NCI-H345 (cell line): ENCODE measurements at places on chromosomes 5 and 9.
A peak's percentile ranks its signal among the peaks of the same experiment; 100 is the strongest.

GRCh38 chr9:132293145-132293721 lies 61.6 kb downstream of the SETX start:
- DNase-seq: no peak

- no peak for DNase-seq
Measured at GRCh38 chr5:98110791-98111190, 662.7 kb upstream of the RGMB start.

DNA sequence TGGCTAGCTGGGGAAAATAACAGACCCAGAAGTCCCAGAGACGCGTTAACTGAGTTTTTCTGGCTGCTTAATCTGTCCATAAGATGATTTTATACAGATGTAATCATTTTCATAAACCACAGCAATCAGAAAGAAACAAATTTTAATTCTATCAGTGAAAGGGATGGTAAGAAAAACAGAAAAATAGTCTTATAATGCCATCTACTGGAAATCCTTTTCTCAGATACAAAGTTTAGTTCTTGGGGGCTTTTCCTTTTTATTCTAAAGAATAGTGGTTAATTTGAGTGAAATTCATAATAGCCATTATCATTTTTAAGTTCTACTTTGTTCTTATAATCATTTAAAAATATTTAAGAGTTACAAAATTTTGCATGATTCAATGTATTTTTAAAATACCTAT lies 44.4 kb downstream of the DROSHA start:
- no peak for DNase-seq

DNA sequence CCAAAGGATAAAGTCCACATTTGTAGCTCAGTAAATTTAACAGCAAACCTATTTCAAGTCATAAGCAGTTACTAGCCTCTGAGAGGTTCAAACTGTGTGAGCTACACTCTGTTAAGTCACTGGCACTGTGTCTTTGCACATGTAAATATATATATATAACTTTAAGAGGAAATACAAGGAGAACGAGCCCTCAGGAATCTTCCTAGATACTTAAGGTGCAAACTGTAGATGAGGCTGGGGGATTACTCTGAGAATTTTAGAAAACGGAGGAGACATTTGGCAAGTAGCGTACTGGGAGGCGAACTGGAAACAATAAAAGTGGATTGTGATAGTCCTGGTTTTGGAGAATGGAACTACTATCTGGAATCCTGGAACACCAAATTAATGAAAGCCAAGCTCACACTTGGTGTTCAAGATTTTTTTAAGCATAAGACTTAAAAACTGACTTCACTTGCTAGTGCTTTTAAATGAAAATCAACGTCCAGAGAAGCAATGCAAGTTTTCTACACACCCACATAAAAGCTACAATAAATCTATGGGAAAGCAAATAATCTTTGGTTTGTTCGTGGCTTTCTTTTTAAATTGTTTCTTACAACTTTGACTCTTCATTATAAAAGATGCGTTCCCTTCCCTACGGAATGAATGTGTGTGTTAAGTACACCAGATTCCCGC lies 1057.0 kb upstream of the DMAC1 start:
- DNase-seq: peak; percentile 6

DNA sequence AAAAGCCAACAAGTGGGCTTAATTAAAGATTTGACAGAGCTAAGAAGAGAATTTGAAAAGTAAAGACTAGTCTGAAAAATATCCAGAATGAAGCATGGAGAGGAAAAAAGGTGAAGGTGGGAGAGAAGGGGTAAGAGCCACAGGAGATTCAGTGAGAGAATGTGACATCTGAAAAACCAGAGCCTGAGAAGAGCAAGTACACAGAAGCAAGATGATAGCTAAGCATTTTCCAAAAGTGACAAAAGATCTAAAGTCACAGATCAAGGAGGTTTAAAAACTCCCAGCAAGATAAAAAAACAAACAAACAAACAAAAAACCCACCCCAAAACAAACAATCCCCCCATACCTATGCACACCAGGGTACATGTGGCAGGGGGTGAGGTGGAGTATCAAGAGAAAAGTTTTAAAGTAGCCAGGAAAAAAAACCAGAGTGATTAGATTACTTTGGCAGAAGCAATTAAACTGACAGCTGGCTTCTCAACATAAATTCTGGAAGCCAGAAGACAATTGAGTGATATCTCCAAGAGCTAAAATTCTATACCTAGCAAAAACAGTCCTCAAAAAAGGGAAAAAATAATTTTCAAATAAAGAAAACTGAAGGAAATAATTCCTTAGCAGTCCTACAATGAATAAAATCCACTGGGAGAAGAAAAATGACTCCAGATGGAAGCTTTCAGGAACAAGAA lies 111.4 kb downstream of the RAPGEF6 start:
- no peak for DNase-seq

DNA sequence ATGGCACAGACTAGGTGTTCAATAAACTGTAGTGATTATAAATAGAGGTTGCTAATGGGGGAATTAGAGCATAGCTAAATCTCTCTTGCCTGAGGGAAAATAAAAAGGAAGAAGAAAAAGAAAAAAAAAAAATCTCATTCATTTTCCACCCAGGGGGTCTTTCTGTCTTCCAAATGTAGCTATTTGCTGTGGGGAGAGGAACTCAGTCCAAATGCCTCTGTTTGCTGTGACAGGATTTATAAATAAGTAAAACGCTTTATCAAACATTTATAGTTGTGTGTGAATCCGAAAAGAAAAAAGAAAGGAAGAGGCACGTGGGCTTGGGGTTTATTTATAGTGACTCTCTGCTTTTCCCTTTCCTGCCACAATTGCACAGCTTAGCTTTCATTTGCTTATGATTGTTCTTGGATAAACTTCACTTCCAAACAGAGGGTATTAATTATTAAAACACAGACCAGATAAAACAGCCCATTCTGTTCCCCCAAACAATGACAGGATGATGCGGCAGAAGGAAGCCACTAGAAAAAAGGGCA lies 245.7 kb downstream of the ASTN2 start:
- DNase-seq: no peak

DNA sequence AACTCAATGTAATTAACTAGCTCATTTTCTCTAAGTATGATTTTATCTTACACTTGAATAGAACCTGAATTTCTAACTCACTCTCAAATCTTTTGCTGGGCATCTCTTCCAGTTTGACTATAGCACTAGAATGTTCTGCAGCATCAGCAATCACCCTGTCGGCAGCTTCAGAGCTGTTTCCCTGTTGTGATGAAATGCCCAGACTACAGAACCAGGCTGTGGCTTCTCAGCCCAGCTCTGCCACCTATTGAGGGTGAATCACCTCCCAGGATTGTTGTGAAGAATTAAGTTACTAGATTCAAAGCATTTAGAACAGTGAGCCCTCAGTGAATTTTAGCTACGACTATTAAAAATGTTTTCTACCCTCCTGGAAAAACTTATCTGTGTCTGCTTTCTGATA lies 90.4 kb upstream of the ANKRD55 start:
- no peak for DNase-seq

GRCh38 chr5:40784027-40784653 lies 14.0 kb downstream of the PRKAA1 start:
- no peak for DNase-seq

- DNase-seq: no peak
Measured at GRCh38 chr5:56810826-56811225, 4.5 kb upstream of the MAP3K1 start.

DNA sequence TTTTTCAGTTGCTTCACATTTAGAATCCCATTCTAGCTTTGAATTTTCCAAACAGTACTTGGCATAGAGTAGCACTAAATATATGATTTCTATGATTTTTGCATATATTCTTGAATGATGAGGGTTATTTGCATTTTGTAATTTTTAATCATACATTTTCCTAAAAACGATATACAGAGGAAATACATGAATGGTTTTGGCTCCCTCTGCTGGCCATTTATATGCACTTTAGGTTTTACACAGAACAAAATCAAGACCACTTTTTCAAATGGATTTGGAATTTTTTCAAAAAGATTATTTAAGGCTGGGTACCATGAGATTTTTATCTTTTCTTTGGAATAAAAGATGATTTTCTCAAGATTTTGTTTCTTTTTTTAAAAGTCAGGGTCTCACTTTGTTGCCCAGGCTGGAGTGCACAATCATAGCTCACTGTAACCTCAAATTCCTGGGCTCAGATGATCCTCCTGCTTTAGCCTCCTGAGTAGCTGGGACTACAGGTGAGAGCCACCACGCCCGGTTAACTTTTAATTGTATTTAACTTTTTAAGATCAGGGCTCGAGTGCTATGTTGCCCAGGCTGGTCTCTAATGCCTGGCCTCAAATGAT lies 16.7 kb upstream of the COMMD10 start:
- peak; percentile 11 for DNase-seq

DNA sequence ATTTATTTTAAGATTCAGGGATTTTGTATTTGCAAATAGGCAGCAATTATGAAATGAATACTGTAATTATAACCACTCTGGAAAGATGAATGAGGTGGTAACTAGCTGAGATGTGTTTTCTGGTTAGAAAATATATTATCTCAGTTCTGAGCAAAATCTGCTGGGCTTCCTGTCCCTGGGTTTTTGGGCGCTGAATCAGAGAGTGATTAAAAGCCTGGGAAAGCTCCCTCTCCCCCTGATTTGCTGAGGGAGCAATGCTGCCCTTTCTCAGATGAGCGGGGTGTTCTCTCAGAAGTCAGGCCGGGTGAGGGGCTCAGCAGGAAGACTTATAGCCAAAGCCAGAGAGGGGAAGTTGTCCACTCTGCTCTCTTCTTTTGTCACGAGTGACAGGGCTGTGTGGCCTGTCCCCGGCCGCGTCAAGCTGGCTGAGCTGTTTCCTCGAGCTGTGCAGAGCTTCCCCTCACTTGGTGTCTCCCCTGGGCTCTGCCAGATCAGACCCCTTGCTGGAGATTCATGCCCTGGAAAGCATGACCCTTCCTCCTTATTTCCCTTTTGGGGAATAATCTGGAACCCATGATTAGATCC lies 39.8 kb upstream of the PITX1 start:
- no peak for DNase-seq

DNA sequence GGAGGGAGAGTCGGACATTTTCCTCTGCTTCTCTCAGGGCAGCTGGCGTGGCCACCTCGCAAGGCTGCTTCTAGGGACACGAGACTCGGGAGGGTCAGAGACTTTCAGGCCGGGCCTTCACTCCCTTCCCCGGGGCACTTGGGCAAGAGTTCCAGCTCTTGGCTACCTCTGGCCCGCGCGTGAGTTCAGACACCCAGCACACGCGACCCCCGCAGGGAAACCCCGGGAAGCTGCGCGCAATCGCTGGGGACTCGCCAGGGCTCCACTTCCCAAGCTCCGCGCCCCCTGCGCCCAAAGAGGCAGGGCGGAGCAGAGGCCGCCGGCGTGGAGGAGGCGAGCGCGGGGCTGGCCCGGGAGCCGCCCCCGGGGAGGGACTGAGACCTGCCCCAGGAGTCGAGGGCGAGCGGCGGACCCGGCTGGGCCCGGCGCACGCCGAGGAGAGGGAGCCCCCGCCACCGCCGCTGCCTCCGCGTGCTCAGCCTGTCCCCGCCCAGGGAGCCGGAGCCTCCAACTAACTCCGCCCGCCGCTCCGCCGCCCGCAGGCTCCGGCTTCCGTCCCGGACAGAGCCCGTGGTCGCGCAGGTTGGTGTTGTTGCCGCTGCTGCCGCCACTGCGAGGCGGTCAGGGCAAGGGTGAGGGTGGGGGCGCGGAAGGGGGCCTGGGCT lies at the start of gene PAM:
Gene PAM (plus strand): TSS at position 539 of the 665 bp plus-strand sequence. CDS start 110,891 bp downstream, outside the sequence.
- peak; percentile 60 for DNase-seq

DNA sequence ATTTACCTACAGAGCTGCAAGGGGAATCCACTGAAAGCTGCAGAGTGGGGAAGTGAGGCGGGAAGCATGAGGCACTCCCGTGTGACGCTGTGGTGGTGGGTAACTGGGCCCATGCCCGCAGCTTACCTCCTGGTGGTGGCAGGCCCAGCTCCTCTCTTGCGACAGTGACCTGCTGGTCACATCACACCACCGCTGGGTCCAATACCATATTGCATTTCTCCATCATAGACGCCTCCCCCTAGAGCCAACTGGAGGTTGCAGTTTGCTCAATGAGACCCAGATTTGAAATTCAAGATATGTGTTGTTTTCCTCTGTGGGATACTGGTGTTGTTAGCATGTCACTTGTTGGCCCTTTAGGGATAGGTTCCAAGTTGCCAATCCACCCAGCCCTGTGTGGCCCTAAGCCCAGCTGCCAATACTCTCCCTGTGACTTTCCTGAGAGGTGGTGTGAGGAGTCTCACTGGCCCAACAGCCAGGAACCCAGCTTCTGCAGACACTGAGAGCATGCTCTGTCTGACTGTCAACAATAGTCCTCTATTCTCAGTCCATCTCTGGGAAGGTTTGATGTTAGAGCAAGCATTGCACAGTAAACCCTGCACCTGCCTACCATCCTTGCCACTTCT lies 428.3 kb downstream of the GADD45G start:
- DNase-seq: no peak

- DNase-seq: no peak
Measured at GRCh38 chr5:172823840-172824362, 10.2 kb upstream of the ERGIC1 start.

DNA sequence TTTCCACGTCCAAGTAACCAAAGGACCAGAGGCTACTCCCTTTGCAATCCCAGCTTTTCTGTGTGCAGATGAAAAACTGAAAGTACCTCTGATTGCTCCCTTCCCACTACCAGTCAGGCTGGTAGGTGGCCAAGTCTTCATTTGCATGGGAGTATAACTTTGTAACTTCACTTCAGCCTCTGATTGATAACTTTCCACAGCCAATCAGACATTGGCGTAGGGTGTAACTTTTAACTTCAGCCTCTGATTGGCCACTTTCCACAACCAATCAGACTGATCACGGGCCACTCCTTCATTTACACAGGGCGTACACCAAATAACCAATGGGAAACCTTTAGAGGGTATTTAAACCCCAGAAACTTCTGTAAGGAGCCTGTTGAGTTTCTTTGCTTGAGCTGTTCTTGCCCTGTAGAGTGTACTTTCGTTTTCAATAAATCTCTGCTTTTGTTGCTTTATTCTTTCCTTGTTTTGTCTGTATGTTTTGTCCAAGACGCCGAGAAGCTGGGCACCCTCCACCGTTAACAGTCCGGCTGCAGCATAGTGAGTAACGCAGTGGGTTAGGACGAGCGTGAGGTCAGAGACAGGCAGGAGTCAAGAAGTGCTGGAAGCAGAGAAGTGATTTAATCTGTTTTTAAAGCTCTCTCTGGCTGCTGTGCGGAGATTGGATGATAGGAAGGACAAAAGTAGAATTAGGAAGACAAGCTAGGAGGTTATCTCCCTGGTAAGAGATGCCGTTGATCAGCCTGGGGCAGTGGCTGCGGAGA lies 3.5 kb upstream of the EXOSC2 start:
- DNase-seq: no peak

GRCh38 chr9:73841018-73841417 lies 656.1 kb upstream of the RORB start:
- DNase-seq: no peak

GRCh38 chr9:77194423-77194822 lies 17.1 kb downstream of the VPS13A start:
- DNase-seq: no peak
